ENCODE measurements at places on chromosomes 1 and 21. TPM values are rescaled to one million over a fixed set of nuclear protein-coding genes. Genes with fewer than 3 reads are reported as not detected.

Gene ITSN1
- 42.6 TPM for total RNA-seq

Gene LORICRIN
- not detected for total RNA-seq

Gene PLA2G2F
- total RNA-seq: not detected

Gene SHE
- total RNA-seq: 0.12 TPM

Gene SDE2
- total RNA-seq: 34.0 TPM

Gene BNIPL
- 0.11 TPM for total RNA-seq

Gene LCE2B
- not detected for total RNA-seq

Gene KCND3
- total RNA-seq: 0.25 TPM

Gene OR10J1
- total RNA-seq: 0.25 TPM

Gene DCST2
- total RNA-seq: 0.11 TPM

Gene E2F2
- total RNA-seq: 0.50 TPM

Gene CHIA
- total RNA-seq: not detected

Measured in uterine smooth muscle cell (primary cell).